ENCODE measurements at places on chromosomes 11 and 22. TPM values are rescaled to one million over a fixed set of nuclear protein-coding genes. Genes with fewer than 3 reads are reported as not detected.

Gene TMPRSS6
- total RNA-seq, result not detected

Gene THAP7
- 18.8 TPM for total RNA-seq

GRCh38 chr22:50247748-50248147 is 2.9 kb upstream of the TUBGCP6 start:
- DNase-seq, result no peak

DNA sequence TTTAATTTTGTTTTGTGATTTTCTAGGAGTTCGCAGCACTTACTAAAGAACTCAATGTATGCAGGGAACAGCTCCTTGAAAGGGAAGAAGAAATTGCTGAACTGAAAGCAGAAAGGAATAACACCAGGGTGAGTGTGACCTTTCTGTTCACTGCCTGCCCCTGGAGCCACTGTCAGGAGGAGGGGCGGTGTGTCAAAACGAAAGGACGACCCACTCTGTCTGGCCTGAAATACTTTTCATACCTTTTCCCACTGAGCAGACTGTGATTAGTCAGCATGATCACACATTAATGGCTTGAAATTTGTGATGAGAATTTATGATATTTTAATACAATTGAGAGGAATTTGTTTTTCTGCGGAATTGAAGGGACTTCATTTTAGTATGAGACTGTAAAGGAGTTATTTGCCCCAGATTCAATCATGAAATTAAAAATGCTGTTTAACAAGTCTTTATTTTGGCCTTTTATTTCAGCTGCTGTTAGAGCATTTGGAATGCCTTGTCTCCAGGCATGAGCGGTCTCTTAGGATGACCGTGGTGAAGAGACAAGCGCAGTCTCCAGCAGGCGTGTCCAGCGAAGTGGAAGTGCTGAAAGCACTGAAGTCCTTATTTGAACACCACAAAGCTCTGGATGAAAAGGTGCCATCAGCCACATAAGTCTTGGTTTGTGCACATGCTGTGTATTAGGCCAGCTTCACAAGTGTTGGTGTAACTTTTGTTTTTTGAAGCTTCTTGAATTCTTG is 54.1 kb downstream of the PPFIA1 start:
- no peak for DNase-seq

DNA sequence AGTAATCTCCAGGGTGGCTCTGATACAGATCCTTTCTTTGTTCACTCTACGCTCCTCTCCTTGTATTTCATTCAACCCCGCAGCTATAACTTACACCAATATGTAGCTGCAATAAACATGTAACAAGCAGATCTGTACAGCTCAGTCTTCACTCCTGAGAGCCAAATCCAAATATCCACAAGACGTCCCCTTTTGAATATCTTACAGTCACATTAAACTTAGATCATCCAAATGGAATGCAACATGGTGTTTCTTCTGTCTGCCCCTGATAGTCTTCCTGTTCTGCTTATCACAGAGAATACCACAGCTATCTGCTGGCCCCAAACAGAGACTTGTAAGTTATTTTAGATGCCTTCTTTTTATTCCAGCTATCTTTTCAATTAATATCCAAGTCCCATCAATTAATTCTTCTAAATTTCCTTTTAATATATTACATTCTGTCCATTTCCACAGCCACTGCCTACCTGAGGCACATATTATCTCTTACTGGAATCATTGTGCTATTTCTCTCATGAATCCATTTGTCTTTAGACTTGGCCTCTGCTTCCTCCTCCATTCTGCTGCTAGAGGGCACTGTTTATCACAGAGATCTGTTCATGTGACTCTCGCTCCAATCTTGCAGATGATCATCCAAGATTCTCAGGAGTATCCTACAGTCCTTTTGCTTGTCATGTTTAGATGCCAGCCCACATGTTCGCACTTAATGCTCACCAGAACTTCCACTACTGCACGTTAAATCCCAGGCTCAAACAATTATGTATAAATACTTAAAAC is 908.6 kb downstream of the NTM start:
- DNase-seq, result no peak

Gene MMP26
- not detected for total RNA-seq

All from heart right ventricle (tissue), 16 donors.